ENCODE measurements at places on chromosomes 13 and 19.

GRCh38 chr19:19399733-19400433 is 5.6 kb upstream of the GATAD2A start:
- DNase-seq: no peak

GRCh38 chr13:30752201-30752797 is 17.0 kb downstream of the ALOX5AP start:
- no peak for DNase-seq

- no peak for DNase-seq
Measured at GRCh38 chr13:112329376-112329775, 46.8 kb upstream of the SPACA7 start.

DNA sequence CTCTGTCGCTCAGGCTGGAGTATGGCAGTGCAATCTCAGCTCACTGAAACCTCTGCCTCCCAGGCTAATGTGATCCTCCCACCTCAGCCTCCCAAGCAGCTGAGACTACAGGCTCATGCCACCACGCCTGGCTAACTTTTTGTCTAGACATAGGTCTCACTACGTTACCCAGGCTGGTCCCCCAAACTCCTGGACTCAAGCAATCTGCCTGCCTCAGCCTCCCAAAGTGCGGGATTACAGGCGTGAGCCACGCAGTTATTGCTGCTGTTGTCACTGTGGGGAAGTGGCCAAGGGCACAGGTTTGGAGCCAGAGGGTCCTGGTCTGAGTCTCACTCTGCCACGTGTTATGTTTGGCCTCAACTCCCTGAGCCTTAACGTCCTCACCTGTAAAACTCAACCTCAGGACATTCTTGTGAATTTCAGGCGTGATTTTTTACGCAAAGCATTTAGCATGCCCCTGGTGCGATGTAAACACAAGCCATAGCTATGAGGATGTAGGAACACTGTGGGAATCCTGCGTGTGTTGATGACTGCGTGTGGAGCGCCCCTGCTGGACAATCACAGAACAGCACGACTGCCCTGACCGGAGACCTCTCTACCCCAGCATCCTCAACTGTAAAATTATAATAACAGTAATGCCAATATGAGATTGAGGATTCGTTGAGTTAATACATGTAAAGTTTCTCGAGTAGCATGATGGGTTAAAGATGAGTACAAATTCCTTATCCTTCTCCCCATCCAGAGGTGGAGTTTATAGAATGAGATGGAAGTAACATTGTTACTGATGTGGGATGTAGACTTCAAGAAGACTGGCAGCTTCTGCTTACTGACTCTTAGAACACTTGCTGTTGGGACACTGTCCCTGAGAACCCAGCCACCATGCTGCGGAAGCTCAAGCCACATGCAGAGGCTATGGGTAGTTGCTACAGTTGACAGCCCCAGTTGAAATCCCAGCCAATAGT is 41.8 kb upstream of the PNMA8B start:
- no peak for DNase-seq

DNA sequence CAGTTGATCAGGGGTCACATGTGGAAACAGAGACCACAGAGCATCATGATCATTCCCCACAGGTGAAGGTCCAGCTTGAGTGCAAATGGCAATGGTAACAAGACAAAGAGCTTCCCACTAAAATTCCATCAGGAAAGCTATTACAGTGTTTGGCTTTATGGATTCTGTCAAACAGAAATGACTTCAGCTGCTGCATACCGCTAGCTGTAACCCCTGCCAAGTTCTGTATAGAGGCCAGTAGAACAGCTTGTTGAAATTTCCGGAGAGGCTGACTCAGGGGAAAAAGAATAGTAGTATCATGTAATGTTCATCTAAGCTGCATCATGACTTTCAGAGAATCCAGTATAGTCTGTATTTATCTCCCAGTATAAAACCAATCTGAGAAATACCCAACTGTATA is 1704.7 kb downstream of the SLITRK5 start:
- no peak for DNase-seq

DNA sequence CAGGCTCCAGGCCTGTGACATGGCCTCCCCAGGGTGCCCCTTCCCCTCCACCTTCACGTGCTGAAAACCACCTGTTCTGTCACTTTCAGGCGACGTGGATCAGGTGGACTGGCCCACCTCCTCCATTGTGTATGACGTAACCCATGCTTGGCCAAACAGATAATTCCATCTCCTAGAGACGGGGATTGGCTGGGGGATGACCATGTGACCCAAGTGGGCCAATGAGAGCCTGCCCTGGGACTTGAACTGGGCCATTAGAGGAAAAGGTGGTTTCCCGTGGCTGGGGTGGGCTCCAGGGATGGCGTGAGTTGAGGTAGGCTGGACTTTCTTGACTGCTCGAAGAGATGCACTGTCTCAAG is 3.6 kb upstream of the ADAMTSL5 start:
- no peak for DNase-seq

DNA sequence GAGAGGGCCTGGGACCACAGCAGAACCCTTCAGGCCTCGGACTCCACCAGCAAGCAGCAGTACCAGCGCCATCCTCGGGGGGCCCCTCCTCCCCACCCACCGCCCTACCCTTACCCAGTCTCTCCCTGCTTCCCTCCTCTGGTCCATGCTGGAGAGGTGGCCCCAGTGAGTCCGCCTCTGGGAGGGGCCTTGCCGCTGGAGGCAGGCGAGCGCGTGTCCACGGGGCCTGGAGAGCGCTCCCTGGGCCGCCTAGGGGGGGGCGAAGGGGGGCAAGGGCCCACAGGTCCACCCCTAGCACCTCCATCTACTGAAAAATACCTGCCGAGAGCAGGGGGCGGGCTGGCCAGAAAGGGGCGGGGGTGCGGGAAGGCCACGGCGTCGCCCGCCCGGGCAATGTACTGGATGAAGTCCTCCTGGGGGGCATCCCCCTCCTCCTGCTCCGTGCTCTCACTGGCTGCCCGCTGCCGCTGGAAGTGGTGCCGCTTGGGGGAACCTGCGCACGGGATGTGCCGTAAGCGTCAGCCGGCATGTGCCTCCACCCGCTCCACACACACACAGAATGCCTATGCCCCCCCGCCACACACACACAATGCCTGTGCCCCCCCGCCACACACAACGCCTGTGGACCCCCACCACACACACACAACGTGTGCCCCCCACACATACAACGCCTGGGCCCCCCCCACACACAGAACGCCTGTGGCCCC is 6.9 kb downstream of the CBARP start:
- no peak for DNase-seq

GRCh38 chr19:1211494-1212234 is 6.1 kb downstream of the STK11 start:
- no peak for DNase-seq

DNA sequence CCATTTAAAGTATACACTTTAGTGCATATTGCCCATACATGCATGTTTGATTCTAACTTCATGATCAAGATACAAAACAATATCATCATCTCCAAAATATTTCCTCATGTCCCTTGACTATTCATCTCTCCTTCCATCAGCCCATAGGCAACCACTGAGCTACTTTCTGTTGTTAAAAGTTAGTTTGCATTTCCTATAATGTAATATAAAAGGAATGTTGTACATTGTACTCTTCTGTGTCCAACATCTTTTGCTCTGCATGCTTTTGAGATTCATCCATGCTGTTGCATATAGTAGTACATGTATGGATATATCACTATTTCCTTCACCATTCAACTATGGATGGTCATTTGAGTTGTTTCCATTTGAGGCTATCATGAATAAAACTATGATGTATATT is 74.7 kb downstream of the ITGBL1 start:
- no peak for DNase-seq

- no peak for DNase-seq
Measured at GRCh38 chr19:33520048-33520643, 1.4 kb downstream of the PEPD start.

All from stimulated activated CD8-positive, alpha-beta memory T cell treated with anti-CD3 and anti-CD28 coated beads, Interleukin-15, amount 100 ng/mL, for 4 hours (primary cell).